ENCODE measurements at places on chromosomes 6 and 20.

DNA sequence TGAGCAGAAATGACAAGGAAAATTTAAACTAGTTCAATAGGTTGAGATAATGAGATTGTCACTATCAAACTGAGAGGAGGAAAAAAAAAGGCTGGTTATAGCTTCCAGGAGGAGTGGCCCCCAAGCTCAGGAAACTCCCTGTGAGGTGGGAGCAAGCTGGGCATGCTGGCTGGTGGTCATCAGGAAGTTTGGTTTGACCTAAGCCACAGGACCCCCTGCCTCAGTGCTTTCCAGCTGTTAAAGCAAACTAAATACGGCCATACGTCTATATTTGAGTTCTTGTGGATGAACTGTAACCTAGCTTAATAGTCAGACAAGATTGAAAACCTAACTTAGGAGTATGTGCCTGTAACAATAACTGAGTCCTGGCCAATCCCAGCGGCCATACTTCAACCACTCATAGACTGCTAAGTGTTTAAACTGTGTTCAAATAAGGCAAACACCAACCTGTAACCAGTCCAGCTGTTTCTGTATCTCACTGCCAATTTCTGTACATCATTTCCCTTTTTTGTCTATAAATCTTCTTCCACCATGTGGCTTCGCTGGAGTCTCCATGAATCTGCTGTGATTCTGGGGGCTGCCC is 24.6 kb upstream of the ZBTB24 start:
- no peak for DNase-seq

GRCh38 chr20:52828199-52828598 is 144.0 kb upstream of the TSHZ2 start:
- DNase-seq = no peak

- no peak for DNase-seq
These were observed 157.9 kb downstream of the KIF16B start for GRCh38 chr20:16415071-16416053.

DNA sequence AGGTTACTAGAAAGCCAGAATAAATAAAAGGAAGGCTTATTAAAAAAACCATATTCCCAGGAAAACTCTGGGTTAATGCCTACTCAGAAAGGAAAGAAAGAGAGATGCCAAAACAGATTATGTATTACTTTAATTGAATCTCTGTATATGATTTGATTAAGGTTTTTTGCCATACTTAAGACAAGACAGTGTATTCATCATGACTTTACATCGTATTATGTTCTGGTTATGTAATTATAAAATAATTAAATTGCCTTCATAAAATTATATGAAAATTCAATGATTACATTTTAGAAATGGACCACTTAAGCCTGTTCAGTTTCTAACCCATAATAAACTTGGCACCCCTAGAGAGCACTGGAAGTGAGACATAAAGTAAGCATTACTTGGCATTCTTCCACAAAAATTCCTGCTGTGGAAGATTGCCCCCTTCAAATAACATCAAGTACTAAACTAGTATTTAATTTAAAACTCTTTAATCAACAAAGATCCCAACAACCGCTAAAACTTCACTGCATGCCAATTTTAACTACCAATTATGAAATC is 20.8 kb upstream of the IBTK start:
- no peak for DNase-seq

- no peak for DNase-seq
These were observed 22.7 kb downstream of the TFEB start for GRCh38 chr6:41712651-41713103.

- peak; percentile 99 for DNase-seq
These were observed 275.9 kb downstream of the RNF144B start for GRCh38 chr6:18663011-18663410.

GRCh38 chr6:150142670-150143515 is at the start of gene PPP1R14C:
Gene PPP1R14C, plus strand, starts transcription at chr6:150143044. Its CDS starts 149 bp downstream, at chr6:150143193.
- peak; percentile 92 for DNase-seq

- no peak for DNase-seq
These were observed 145.5 kb upstream of the RPS6KA2 start for GRCh38 chr6:166772518-166772917.

DNA sequence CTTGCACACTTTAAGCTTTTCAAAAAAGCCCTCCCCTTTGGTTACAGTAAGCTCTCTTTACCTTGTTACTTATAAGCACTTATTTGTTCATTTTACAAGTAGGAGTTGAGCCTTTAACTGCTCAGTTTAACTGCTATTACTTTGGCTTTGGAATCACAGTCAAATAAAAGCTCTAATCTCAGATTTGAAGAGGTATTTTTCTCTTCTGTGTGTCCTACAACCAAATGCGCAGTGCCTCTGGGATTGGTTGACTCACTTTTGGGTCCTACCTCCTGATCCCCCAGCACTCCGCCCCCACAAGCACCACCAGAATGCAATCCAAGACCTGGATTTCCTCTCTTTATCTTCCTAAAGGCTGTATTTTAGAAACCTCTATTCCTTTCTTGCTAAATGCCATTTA is 2.5 kb downstream of the NCOA7 start:
- no peak for DNase-seq

- DNase-seq = no peak
These were observed 18.7 kb downstream of the HCK start for GRCh38 chr20:32070690-32071213.

DNA sequence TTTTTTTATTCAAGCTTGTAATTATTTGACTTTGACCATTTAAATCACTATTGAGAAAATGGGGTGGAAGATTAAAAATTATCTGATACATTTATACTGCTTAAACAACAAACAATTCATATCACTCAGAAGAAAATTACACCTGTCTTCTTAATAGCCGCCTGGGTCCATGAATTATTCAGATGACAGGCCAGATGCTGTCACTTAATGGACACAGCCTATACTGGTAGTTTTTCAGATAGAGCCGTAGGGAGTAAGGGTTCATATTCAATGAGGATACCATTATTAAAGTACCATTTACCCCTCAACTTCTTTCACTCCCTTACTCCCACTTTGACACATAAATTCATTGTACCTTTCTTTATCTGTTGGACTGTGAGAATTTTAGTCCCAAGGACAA is 1193.4 kb upstream of the MAP3K7 start:
- DNase-seq = peak; percentile 43

DNA sequence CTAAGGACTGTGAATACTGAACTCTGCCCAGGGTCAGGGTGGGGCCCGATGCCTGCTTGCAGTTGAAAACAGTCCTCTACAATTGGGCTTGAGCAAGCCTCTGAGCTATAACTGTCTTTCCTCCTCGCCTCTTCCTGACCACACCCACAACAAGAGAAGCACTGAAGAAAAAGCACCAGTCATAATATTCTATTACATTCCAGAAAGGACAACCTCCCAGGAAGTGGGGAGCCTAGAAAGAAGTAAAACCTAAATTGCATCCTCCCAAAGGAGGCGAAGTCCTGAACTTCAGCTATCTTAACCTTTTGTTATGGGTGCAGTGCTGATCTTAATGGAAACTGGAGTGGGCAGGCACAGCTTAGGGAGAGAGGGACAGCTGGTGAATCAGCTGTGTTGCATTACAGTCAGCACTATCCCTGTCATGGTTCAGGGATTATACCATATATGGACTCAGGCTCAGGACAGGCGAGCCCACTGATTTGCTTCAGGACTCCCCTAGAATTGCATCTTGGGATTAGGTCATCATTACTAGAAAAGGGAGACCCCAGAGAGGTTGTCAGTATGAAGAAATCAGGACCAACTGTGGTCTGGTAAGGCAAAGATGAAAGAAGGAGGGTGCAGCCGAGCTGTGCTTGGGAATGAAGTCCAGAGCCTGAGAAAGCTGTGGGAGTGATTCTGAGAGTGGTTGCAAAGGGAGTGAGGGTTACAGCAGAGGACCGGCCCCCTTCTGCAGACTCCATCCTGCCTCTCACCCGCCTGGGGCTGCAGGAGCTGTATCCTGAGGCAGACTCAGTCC is 18.3 kb upstream of the TRAM2 start:
- peak; percentile 33 for DNase-seq

DNA sequence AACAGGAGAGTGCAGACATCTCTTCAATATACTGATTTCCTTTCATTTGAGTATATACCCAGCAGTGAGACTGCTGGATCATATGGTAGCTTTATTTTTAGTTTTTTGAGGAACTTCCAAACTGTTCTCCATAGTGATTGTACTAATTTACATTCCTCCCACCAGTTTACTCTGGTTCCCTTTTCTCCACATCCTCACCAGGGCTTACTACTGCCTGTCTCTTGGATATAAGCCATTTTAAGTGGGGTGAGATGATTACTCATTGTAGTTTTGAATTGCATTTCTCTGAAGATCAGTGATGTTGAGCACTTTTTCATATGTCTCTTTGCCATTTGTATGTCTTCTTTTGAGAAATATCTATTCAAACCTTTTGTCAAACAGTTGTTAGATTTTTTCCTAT is 64.9 kb upstream of the HMGCLL1 start:
- no peak for DNase-seq

DNA sequence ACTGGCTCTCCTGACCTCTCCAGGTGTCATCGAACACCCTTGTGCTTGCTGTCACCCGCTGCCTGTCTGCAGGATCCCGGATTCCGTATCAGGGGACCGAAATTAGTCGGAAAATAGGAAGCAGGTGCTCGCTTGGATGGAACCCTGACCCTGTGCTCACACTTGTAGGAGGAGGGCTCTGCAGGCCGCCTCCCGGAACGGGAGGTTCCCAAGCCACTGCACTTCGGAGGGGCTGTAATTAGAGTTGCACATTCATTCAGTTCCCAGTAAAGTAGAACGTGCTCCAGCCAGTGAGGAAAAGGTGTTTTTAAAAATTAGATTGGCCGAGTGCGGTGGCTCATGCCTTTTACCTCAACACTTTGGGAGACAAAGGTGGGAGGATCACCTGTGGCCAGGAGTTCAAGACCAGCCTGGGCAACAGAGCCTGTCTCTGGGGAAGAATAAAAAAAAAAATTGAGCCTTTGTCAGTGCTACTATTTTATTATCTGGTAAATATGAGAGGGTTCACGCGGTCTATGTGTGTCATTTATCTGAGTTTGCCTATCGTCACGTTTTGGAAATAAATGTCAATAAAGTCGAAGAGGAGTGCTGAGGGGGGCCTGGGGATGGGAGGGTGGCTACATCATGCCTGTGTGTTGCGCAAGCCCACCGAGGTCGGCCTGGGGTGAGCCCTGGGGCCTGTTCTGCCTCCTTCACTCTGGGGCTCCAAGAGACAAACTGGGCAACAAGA is 1.5 kb upstream of the GMEB2 start:
- peak; percentile 93 for DNase-seq

- no peak for DNase-seq
These were observed 15.4 kb upstream of the IER3 start for GRCh38 chr6:30759575-30760239.

GRCh38 chr6:128964233-128964755 is 81.4 kb downstream of the LAMA2 start:
- DNase-seq = peak; percentile 18

DNA sequence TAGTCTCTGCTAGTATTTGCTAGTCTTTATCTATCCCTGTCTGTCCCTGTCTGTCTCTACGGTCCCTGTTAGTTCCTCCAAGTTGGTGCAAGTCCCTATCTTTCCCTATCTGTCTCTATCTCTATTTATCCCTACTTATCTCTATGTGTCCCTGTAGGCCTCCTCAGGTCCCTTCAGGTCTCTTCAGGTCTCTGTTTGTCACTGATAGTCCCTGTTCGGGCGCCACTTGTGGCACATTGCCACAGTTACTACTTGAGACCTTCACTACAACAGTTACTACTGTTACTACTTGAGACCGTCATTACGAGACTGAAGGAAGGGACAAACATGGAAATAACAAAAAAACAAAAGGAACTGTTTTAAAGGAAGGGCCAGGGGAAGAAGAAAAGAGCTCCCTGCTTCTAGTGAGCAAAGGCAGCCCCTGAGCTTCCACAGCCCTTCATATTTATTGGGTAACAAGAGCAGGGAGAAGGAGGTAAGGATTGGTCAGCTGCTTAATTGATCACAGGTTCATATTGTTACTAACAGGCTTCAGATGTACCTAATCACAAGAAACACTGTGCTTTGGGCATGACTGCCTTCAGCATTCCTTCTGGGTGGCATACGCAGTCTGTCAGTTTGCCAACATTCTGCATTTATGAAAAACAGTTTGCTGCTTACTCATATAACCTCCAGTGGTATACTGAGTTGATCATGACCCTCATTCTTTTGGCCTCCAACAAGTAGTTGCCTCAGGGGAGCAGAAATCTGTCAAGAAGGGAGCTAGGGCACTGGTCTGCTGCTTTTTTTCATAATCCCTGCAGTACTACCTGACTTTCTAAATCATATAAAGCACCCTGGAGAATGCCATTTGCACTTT is 8.4 kb downstream of the EPB41L2 start:
- DNase-seq = no peak

GRCh38 chr6:80154160-80154559 is 47.7 kb downstream of the BCKDHB start:
- no peak for DNase-seq

- no peak for DNase-seq
These were observed 236.1 kb downstream of the SYNDIG1 start for GRCh38 chr20:24705486-24705885.
